Activated CD8-positive, alpha-beta memory T cell treated with anti-CD3 and anti-CD28 coated beads, Interleukin-2, amount 50 U/mL, for 4 hours (primary cell): ENCODE measurements at places on chromosomes 1 and 21.

DNA sequence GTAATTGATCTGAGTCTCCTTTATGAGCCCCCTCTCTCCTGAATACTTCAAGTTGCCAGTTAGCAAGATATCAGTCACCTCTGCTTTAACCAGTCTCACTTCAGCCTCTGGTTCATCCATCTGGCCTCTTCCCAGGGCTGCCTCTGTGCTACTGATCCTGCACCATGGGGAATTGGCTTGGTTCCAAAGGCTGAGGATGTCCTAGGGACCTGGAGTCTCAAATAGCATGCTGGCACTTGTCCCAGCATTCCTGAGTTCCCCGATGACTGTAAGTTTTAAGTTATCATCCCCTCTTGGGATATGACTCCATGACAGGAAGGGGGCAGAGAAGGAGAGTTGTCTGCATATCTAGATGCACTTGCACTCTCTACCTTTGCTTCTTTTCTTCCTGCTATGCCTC, 252.0 kb downstream of the PTBP2 start:
- no peak for DNase-seq

- no peak for DNase-seq
Measured at GRCh38 chr1:57232500-57232899, 191.4 kb downstream of the DAB1 start.

GRCh38 chr1:161189036-161189435, 9.8 kb downstream of the ADAMTS4 start:
- no peak for DNase-seq

DNA sequence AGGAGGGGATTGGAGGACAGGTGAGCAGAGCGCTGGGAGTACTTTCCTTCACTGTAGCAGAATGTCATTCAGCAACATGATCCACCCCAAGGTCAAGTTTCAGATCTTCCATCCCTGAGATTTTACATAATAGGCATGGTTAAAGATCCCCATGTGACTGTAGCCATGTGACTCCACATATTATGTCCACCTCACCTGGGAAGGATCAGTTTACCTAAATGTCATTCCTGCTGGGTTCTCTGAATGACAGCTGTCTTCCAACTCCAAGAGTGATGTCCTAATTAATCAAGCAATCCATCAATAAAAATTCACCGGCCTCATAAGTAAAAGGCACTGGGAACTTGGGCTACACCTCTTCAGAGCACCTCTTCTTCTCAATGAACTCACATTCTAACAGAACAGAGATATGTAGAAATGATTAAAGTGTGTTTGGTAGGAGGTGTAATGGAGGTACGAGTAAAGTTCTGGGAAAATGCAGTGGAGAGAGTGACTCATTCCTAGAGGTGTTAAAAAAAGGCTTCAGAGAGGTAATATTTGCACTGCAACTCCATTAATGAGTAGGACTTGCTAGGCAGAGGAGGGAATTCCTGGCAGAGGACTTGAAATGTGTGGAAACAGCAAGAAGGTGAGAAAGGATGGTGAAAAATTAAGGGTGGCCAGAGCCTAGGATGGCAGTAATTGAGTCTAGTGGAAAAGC, 22.2 kb upstream of the MAPKAPK2 start:
- no peak for DNase-seq
